ENCODE measurements at places on chromosomes 2 and 18. TPM values are rescaled to one million over a fixed set of nuclear protein-coding genes. Genes with fewer than 3 reads are reported as not detected.

The REG1A gene
- total RNA-seq, result not detected

The REG3A gene
- not detected for total RNA-seq

The KANSL3 gene
- total RNA-seq, result 23.5 TPM

The MDH1B gene
- total RNA-seq, result not detected

The FAM228A gene
- 0.52 TPM for total RNA-seq

The DSG4 gene
- total RNA-seq, result not detected
